Stimulated activated CD4-positive, alpha-beta T cell treated with anti-CD3 and anti-CD28 coated beads, Interleukin-12 subunit alpha, Interleukin-12 subunit beta, amount 100 ng/mL, for 24 hours (primary cell): ENCODE measurements at places on chromosomes 2 and 18.

GRCh38 chr18:67766930-67767329 is 250.4 kb upstream of the DSEL start:
- no peak for DNase-seq

- DNase-seq: no peak
These were observed 506.1 kb upstream of the FAM98A start for GRCh38 chr2:34105006-34105767.

GRCh38 chr2:32229635-32230034 is 35.1 kb downstream of the NLRC4 start:
- DNase-seq: no peak

- DNase-seq: no peak
These were observed 82.1 kb upstream of the REV1 start for GRCh38 chr2:99571954-99572353.

DNA sequence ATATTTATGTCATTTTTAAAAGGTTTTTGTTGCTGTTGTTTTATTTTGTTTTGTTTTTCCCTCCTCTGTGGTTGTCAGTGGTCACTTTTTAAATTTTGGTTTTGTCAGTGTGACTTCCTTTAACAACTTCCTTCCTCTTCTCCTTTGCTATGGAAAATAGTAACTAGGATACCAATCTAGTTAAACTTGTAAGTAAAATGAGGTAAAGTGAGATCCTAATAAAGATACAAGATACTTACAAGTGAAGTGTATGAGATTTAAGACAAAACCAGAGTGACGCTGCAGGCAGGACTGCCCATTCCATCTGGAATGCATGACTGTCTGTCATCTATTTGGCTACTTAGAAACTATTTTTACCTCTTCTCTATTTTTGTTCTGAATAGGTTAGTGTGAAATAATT is 30.6 kb upstream of the CREB1 start:
- no peak for DNase-seq

DNA sequence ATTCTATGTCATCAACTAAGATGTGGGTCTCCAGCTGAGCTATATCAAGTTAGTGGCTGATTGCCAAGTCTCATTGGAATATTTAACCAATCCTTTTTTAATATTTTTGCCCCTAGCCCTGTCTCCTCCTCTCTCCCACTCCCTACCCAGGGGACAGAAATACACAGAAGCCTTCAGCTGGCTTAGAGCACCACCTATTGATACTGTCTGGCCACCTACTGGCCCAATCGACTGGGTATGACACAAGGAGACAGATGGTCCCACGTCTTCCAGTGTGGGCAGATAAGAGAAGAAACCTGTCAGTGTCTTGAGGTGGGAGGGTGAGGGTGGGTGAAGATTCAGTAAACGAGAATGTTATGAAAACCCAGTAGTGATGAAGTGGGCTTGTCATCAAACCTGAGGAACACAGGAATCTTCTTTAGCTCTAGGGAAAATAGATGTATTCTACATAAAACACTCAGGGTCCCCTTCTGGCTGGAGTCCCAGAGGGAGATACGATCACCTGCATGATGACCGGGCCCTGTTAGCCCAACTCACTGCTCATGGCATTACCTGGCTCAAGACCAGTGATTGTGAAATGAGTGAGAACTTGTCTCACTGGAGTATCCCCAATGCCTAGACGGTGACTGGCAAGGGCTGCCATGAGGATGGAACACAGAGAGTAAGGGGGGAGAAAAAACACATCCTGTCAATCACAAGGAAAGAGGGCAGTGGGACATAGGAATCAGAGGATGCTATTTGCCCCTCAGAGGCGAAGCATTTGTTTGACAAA is 26.7 kb downstream of the POLR1A start:
- no peak for DNase-seq

DNA sequence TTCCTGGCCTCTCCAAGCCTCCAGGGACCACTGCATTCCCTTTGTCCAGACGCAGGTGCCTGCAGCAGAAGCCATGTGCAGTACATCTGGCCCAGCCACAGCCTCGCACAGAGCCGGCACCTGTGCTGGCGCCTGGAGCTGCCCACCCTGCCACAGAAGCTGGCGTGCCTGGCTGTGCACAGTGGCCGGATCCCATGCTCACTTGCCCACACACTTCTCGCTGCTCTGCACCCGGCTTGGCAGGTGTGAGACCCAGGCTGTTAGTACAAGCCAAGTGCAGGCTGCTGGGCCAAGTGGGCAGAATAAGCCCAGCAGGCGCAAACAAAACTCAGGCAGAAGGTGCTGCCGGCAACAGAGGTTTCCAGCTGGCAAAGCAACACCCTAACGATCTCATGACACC is 124.5 kb upstream of the CCDC150 start:
- DNase-seq: no peak

GRCh38 chr2:216245391-216245975 is 126.8 kb downstream of the MARCHF4 start:
- no peak for DNase-seq

GRCh38 chr18:10562773-10563160 is 36.9 kb downstream of the NAPG start:
- no peak for DNase-seq

DNA sequence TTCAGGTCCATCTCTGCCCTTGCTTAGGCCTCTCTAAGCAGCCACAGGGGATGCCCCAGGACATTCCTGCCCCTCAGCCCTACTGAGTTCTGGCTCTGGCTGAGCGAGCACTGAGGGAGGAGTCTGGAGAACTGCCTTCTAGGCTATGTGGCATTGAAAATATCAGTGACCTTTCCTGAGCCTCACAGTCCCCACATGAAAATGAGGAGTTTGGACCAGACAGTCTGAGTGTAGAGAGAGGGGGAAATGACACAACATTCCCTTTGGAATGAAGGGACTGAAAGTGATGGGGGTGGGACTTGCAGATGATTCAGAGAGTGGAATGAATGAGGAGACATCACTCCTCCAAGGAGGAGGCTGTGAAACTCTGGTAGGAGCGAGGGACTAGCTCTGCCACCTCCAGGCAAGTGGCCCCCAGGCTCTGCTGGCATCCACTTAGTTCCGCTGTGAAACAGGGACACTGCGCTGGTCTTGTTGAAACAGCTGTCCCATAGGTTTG is 8.0 kb downstream of the TNS1 start:
- DNase-seq: no peak

DNA sequence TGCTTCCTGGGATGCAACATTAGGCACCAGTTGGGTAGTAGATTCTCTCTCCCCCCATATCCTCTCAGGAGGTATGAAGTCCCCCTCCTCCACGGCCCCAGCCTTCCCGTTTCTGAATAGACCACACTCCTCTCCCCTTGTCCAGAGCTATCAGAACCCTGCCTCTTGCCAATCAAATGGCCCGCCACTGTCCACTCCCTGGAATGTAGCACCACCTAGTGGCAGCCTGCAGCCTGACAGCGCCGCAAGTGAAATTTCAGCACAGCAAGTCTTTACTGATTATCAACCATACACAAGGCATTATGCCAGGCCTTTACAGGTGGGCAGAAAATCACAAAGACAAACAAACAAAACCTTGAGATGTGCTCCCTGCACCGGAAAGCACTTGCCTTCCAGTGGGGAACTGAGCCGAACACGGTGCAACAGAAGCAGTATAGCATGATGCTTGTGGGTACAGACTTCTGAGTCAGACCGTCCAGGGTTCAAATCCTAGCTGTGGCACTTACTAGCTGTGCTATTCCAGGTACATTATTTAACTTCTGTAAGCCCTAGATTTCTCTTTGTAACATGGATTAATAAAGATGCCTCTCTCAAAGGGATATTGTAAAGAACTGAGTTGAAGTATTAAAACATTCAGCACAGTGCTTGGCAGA is 174.0 kb downstream of the SMAD2 start:
- DNase-seq: peak; percentile 52
